Suppressor macrophage treated with lipopolysaccharide for 1 hour (primary cell): ENCODE measurements at places on chromosomes 16 and 17.

DNA sequence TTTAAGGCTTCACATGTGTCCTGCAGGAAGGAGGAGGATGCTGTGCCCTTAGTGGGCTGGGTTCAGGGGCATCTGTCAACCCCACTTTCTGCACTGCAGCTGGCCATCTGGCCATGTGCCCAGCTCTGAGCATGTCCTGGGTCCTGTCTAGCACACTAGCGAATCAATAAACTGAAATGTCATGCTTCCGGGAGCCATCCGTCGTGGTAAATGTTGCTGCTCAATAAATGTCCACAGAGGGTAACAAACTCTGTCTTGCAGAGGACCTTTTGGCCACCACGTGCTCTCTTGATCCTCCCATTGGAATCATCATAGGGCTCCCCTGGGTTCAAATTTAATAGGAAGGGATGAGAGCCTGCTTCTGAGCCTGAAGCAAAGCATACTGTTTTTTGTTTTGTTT lies 168.6 kb upstream of the PIRT start:
- no peak for DNase-seq

GRCh38 chr17:1033503-1033902 lies 36.6 kb downstream of the TIMM22 start:
- no peak for DNase-seq

GRCh38 chr16:2150418-2151187 lies 2.2 kb downstream of the RAB26 start:
- DNase-seq = no peak

DNA sequence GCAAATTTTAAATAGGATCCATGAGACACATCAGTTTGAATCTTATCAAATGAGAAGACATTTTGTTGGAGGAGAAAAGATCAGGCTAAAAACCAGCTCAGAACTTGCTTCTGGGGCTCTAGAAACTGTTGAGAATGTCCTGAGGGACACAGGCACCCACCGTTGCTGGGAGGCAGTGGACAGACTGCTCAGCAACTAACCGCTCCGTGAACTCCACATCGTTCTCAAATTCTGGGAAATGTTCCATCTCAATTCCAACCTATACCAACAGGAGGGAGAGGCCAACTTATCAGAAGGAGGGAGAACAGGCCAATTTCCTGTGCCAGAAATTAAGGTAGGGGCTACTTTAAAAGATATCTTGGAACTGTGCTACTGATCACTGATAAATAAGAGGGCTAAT lies 8.3 kb downstream of the TAT start:
- DNase-seq = no peak

- no peak for DNase-seq
Observed at GRCh38 chr16:1877804-1878203, 5.8 kb upstream of the MEIOB start.

- no peak for DNase-seq
Observed at GRCh38 chr16:85361441-85362118, 249.3 kb upstream of the CIBAR2 start.

DNA sequence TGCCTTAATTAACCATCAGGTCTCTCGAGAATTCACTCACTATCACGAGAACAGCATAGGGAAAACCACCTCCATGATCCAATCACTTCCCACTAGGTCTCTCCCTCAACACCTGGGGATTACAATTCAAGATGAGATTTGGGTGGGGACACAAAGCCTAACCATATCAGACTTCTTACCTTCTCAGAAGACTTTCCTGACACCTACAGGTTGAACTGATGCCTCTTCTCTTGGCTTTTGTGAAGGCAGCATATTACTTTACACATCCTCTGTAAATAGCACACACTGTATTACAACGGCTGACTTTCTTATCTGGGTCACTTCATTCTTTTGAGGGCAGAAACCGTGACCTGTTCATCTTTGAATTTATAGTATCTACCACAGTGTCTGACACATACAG lies 23.6 kb downstream of the BMERB1 start:
- DNase-seq = no peak
